GM12891 (cell line): ENCODE measurements at places on chromosomes 7 and 10.

DNA sequence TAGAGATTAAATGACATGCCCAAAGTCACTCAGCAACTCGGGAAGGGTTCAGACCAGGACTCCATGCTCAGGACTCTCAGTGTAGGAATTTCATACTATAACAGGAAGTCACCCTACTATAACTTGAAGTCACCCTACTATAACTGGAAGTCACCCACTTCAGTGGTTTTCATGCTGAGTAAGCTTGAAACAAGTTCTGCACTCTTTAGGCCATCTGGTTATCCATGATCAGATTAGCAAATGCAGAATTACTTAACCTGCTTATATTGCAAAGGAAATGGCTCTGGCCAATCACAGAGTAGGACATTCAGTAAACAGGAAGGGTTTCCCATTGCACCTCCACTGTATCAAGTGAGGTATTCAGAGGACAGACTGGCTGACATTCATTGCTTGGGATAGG lies 1240.4 kb downstream of the GATA3 start:
- DNase-seq = no peak

DNA sequence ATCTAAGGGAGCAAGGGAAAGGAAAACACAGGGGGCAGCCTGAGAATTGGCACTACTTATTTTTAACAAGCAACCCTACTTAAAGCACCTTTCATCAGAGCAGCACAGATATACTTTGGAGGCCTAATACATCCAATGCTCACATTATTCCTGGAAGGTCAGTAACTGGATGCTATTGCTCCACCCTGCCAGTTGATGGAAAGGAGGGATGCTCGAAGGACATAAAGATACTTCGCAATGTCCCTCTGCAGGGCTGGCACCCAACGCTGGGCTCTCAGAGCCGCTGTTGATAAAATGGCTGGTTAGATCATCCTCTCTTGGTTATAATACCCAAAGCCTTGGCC lies 307.9 kb upstream of the AOAH start:
- DNase-seq = no peak

- DNase-seq = no peak
Measured at GRCh38 chr7:105621617-105622016, 40.3 kb upstream of the EFCAB10 start.

GRCh38 chr7:577741-578370 lies 58.2 kb upstream of the PDGFA start:
- no peak for DNase-seq

GRCh38 chr7:138151731-138152577 lies 75.7 kb downstream of the AKR1D1 start:
- no peak for DNase-seq

- DNase-seq = no peak
Measured at GRCh38 chr7:118080947-118081346, 103.0 kb upstream of the LSM8 start.

GRCh38 chr7:21450941-21451340 lies 23.1 kb downstream of the SP4 start:
- no peak for DNase-seq
